ENCODE measurements at places on chromosomes 1 and 21.

- no peak for DNase-seq
Observed at GRCh38 chr1:208374391-208374941, 130.3 kb upstream of the PLXNA2 start.

- no peak for DNase-seq
Observed at GRCh38 chr1:96825231-96825630, 103.6 kb downstream of the PTBP2 start.

DNA sequence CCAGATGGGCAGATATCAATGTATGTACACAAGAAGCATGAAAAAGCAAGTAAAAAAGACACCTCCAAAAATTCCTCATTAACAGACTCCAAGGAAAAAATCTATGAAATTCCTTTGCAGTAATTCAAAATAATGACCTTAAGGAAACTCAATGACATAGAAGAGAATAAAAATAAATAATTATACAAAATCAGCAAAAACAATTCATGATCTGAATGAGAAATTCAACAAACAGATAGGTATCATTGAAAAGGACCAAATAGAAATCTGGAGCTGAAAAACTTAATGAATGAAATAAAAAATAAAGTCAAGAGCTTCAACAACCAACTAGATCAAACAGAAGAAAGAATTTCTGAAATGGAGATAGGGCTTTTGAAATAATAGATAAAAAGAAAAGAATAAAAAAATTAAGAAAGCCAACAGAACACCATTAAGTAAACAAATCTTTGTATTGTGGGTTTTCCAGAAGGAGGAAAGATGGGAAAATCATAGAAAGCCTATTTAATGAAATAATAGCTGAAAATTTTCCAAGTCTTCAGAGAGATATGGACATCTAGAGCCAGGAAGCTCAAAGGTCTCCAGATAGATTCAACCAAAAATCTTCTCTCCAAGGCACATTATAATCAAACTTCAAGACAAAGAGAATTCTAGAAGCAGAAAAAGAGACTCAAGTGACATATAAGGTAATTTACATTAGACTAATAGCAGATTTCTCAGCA lies 52.0 kb upstream of the KCNK1 start:
- no peak for DNase-seq

GRCh38 chr1:228206582-228207351 lies 1.1 kb upstream of the OBSCN start:
- DNase-seq: no peak

- DNase-seq: no peak
Observed at GRCh38 chr1:237032029-237032428, 10.0 kb upstream of the RYR2 start.

- DNase-seq: peak; percentile 61
Observed at GRCh38 chr1:20633190-20634064, at the start of gene PINK1. TSS of gene PINK1 (plus strand) at chr1:20633458. CDS start at chr1:20633549, 91 bp downstream.

GRCh38 chr1:204257446-204257845 lies 43.7 kb upstream of the GOLT1A start:
- DNase-seq: no peak

- no peak for DNase-seq
Observed at GRCh38 chr1:207999274-207999915, 88.5 kb upstream of the CD34 start.

GRCh38 chr1:231359113-231359512 lies 21.0 kb downstream of the SPRTN start:
- no peak for DNase-seq

DNA sequence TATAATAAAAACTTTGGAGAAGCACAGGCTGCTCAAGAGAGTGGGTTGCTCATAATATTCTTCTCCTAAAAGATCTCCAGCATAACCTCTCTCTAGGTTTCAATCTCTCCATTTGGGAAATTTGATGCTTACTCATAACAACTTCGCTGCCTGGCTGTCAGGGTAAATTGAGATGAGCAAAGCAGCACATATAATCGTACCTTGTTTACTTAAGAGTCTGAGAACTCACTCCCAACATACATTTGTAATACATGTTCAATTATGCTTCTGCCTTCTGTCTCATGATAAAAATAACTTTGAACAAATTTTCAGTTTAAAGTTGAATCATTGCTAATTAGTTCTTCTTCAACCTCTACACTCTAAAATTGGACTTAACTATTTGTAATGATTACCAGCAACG lies 68.9 kb downstream of the DUSP10 start:
- no peak for DNase-seq

DNA sequence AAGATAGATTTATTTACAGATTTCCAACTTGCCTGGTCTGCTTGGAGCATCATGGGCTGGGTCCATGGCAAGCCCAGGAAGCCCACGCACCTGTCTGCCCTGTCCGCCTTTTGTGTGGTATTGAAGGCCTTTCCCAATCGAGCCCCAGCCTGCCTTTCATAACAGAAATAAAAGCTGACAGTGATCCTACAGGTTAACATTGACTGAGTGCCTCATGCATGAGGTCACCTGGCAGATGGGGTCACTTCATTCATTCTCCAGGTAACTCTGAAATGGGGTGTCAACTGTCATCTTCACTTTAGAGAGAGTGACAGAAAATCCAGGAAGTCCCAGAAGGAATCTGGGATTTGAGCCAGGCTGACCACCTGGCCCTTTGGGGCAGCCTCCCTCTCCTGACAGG lies 36.3 kb upstream of the CASZ1 start:
- no peak for DNase-seq

Measured in stimulated activated CD4-positive, alpha-beta T cell treated with anti-CD3 and anti-CD28 coated beads, Interleukin-4, amount 100 ng/mL, for 48 hours (primary cell).